ENCODE measurements at places on chromosomes 4 and X.

GRCh38 chr4:106425576-106425975, 57.0 kb upstream of the GIMD1 start:
- no peak for DNase-seq

GRCh38 chr4:179040259-179040658, 1598.0 kb upstream of the AGA start:
- no peak for DNase-seq

DNA sequence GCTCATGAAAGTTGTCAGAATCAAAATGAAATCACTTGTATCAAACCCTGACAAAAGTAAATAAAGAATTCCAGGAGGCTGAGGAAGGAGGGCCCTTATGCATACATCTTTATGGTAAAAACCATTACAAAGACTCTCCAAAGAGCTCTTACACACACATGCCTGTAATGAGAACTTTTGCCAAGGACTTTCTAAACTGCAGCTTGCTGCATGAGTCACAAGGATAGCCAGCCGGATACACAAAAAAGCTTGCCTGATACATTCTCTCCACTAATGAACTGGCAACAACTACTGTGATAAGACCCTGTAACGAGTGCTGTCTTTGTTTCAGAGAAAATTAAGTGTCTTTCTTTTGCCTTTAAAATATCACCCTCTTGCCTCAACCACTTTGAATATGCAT, 618.1 kb downstream of the PPP4R3C start:
- no peak for DNase-seq

GRCh38 chr4:110975338-110975737, 352.5 kb upstream of the PITX2 start:
- no peak for DNase-seq

GRCh38 chrX:39133971-39134370, 332.7 kb downstream of the MID1IP1 start:
- DNase-seq, result no peak

- no peak for DNase-seq
Measured at GRCh38 chr4:86556791-86557415, 37.2 kb upstream of the PTPN13 start.

GRCh38 chr4:114310296-114310925, 288.2 kb upstream of the UGT8 start:
- no peak for DNase-seq

DNA sequence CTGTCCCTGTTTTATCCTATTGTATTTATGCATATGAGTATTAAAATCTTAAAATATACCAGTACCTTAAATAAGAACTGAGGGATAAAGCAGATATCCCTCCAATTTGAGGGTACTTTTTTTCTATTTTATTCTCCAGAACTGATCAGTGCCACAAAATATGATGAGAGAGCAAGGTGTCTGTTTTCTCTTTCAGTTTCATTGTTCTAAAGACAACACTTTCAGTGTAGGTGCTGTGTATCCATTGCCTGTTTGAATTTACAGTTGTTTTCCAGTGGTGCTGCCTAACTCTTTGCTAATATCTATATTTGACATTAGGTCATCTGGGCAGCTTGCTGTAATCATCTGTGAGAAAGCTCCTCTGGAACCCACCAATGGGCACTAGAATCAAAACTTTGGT, 394.7 kb downstream of the IL1RAPL1 start:
- no peak for DNase-seq

- no peak for DNase-seq
Measured at GRCh38 chr4:184664445-184665210, 15.1 kb downstream of the PRIMPOL start.

- DNase-seq, result no peak
Measured at GRCh38 chr4:86096373-86096772, 263.5 kb downstream of the MAPK10 start.

GRCh38 chr4:169040559-169041261, 30.7 kb upstream of the CBR4 start:
- no peak for DNase-seq

DNA sequence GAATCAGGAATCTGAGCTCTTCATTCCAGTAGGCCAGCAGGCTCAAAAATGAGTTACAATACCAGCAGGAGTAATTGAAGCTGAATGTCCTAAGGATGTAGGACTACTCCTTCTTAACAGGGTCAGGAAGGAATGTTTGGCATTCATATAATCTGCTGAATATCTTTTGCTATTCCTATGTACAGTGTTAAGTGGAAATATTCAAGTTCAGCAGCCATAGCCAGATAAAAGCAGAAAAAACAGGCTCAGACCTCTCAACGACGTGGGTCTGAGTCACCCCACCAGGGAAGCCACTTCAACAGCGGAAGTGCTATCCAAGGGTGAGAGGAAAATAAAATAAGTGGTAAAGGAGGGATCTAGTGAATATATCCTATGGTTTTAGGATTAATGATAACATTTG, 577.0 kb downstream of the SPOCK3 start:
- no peak for DNase-seq

- no peak for DNase-seq
Measured at GRCh38 chr4:78481180-78481579, 70.4 kb upstream of the ANXA3 start.

- DNase-seq, result no peak
Measured at GRCh38 chr4:108813261-108813660, 50.4 kb upstream of the ETNPPL start.

GRCh38 chr4:123956204-123956603, 559.6 kb downstream of the SPRY1 start:
- no peak for DNase-seq

DNA sequence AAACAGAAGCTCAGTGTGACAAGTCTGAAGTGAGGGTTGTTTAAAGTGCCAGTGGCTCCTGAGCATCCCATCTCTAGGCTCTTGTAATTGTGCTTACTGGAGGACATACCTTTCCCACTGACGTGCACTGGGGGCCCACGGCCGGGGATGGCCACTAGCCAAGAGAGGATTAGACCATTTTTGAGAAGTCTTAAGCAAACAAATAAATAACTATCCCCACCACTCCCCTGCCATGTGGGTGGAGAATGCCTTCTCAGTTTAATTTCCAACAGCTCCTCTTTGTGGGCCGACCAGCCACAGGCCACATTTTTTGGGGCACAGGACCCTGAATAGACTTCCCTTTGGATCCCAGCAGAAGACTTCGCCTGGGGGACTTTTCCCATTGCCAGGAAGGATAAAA, 125.0 kb upstream of the MSX1 start:
- DNase-seq, result no peak

DNA sequence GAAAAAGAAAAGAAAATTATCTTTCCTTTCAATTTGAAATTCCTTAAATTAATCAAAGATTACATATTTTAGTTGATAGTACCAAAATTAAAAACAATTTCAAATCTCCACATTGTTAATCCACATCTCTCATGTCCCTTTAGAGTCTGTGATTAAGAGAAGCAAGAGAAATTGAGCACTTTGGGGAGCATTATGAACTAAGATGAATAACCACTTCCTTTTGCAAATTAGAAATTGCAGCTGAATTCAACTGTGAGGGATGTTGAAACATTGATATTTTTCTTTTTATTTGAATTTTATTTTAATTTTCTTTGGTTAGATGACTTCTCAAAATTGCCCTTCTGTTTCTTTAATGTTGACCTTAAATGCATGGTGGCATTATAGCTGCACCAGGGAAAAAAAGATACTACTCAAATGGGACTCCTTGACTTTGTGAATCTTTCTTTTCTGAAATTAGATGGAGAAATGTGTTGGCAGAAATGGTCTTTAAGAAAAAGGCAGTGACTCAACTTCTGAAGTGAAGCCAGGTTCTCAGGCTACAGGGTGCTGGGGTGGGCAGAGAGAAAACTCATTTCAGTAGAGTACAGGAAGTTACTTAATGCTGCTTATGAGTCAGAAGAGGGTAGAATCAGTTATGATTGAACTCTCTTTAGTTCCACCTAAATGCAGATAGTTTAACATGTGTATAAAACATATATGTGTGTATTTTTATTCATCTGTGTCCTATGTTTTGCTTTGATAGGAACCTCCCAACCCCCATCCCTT, 92.0 kb upstream of the TNIP3 start:
- DNase-seq, result peak; percentile 37

- no peak for DNase-seq
Measured at GRCh38 chrX:115147220-115147619, 42.0 kb upstream of the RBMXL3 start.

DNA sequence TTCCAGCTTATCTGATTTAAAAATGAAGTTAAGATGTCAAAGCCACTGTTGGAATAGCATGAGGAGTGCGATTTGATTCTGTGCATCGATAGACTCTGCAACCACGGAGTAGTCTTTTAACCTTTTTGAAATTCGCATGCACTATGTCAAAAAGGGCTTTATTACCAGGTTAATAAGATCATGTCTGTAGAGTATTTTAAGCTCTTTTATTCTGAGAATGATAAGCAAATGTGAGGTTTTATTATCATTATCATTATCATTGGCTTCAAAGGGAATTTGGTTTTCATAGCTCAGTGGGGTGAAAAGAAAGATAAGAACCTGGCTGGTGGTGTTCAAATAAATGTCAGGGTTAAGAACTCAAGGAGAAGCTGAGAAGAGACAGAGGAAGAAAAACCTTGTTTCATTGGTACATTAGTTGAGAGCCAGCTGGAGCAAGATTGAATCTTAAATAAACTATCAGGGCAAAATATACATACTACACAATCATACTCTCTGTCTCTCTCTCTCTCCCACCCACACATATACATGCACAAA, 102.6 kb downstream of the MMRN1 start:
- no peak for DNase-seq

DNA sequence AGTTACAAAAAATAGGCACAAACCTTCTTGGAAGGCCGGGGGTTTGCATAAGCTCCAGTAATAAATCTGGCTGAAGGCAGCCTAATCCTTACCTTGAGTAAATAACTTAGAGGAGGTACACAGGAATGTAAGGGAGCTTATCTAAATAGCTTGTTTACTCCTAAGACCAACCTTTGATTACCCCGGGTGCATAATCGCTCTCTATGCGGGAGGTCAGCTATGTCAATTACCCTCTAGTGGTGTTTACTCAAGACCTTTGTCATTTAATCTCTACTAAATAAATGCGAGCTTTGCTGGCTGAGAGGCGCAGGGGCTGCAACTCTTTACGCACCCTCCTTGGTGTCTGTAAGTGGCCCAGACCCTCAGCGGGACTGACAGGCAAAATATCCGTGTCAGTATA, 50.2 kb upstream of the MAP9 start:
- DNase-seq, result no peak

GRCh38 chrX:21745756-21746155, 12.2 kb downstream of the SMPX start:
- DNase-seq, result no peak

- no peak for DNase-seq
Measured at GRCh38 chr4:106647451-106647850, 278.9 kb upstream of the GIMD1 start.

DNA sequence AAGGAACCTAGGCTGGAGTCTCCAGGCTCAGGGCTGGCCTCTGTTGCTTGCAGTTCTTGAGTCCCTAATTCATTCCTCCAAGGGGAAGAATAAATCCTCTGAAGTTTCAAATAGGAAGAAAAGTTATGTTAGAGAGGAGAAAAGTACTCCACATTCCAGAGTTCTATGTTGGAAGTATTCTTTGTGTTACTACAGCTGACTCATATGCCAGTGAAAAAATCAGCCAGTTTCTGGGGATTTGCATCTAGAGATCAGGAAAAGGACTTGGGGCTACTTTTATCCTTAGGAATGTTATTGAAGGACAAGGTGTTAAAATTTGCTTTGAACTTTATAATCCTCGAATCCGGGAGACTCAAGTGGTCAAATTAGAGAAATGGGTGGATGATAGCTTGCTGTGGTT, 11.7 kb upstream of the NUDT9 start:
- DNase-seq, result no peak

DNA sequence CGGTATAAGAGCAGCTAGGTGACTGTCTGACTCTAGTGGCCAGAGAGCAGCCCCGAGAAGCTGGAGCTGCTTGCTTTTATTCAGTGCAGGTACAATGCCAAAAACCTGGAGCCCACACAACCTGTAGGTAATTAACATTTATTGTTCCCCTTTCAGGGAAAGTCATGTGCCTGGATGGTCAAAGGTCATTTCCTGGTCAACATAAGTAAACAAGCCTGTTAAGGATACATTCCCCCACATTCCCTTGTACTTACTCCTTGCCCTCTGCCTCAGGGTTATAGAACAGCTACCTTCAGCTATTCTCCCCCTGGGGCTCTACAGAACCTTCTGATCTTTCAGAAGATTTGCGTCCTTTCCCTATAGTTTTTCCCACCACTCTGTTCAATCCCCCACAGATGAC, 253.4 kb downstream of the TMA16 start:
- DNase-seq, result no peak

DNA sequence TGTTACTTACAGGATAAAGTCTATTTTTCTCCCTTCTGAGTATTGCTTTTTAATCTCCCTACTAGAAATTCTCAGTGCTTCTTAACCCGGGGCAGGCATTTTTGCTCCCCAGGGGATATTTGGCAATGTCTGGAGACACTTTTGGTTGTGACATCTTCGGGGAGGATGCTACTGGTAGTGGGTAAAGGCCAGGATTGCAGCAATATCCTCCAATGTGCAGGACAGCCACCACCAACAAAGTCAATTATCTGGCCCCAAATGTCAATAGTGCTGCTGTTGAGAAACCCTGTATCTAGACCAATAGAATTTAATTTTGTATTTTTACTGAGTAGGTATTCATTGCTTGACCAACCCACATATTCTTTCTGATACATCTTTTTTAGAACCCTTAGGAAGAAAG, 669.5 kb upstream of the MAGEB2 start:
- no peak for DNase-seq

DNA sequence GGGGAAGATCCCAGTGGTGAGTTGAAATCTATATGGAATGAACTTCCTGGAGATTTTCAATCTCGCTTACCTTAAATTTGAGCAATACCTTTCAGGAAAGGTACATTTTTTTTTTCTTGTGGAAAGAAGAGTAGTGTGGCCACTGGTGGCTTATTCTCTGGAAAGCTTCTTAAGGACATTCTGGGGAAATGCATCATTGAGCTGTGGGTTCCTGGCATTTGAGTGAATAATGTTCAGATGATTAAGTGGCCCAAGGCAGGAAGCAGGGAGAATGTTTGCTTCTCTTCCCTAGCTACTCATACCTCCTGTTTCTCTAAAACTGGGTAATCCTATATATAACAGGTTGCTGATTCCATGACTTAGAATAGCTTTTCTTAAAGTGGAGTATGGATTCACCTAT, 31.8 kb downstream of the STAG2 start:
- DNase-seq, result no peak

GRCh38 chrX:41442824-41443550, 4.2 kb upstream of the NYX start:
- no peak for DNase-seq
